ENCODE measurements at places on chromosomes 2 and 18.

GRCh38 chr2:778731-779350 lies 101.6 kb upstream of the TMEM18 start:
- DNase-seq = no peak

GRCh38 chr2:16121986-16122390 lies 181.6 kb downstream of the MYCN start:
- no peak for DNase-seq

DNA sequence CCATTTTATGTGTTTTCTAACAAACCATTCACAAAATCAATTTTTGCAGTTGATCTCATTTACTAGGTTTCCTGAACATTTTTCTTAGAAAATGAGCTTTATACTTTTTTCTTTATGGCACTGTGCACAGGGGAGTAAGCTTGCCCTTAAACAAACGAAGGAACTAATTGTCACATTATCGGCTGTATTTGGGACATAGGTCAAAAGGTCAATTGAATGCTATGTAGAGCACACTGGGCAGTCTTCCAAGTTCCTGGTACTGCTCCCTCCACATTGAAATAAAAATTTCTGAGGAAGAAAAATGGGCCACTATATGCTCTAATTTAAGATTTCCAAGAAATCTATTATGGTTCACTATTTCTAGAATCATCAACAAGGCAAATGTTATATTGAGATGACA lies 93.6 kb upstream of the TMEFF2 start:
- DNase-seq = no peak

DNA sequence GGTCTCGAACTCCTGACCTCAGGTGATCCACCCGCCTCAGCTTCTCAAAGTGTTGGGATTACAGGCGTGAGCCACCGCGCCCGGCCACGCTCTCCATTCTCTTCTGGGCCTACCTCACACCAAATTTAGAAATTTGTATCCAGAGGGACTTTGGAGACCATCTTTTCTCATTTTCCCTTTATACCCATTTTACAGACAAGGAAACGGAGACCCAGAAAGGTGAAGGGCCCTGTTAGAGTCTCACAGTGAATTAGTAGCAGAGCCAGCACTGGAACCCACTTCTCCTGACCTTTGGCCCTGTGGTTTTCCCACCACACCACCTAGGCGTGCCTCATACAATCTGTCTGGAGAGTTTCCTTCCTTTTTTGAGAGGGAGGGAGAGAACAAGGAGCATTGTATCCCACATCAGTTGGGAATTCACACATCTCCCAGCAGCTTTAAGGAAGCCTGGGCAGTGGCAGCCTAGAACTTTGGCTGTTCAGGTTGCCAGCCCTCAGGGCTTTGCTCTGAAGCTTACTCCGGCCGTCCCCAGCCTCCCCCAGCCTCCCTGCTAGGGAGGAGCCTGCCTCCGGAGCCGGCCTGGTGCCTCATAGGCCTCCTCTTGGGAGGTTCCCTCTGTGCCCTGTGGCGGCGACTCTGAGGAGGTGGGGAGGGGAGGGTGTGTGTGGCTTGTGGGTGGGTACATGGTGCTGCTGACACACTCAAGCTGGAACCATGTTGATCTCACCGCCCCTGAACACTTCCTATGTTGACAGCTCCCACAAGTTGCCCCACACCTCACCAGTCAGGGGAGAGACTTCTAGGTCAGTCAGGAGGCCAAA lies 13.8 kb downstream of the FOSL2 start:
- peak; percentile 57 for DNase-seq

- DNase-seq = no peak
These were observed 18.3 kb upstream of the ICOS start for GRCh38 chr2:203918264-203918663.

- DNase-seq = no peak
These were observed 2.1 kb downstream of the SERPINB2 start for GRCh38 chr18:63889626-63890025.

DNA sequence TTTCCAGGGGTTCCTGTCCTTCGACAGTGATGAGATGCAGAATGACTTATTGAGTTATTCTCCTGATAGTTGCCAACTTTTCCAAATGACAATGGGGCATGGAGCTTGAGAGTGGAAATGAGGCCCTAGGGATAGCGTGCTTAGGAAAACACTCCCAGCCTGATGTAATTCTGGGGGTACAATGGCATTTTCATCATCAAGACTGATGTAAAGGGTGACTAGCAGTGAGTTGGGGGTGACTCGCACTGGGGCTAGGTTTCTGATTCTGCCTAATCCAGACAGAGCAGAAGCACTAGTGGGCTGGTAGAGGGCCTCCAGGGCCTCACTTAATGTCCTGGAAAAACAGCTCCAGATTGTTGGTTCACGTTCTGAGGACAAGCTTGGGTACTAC lies 34.0 kb upstream of the IL37 start:
- DNase-seq = no peak

- DNase-seq = no peak
These were observed 14.7 kb upstream of the MRPL33 start for GRCh38 chr2:27756544-27757498.

- DNase-seq = no peak
These were observed 240.4 kb downstream of the MBD2 start for GRCh38 chr18:53984021-53984420.

GRCh38 chr2:202178346-202178958 lies 59.9 kb downstream of the SUMO1 start:
- peak; percentile 14 for DNase-seq

DNA sequence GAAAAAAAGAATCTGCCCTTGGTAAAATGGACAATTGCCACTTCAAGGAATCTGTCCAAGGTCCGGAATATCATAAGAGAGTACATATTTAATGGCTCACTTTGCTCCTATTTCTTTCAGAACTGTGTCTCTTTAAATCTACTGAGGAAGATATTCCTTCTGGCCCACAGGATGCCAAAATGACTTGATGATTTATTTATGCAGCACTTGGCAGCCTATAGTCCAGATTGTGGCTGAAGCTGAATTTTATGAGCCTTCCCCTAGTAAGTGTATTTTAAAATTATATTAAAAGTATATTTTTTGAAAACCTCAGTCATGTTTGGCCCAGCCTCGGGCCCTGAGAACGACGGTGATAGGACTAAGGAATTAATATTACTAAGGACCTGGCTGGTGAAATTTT lies 465.1 kb upstream of the HNRNPA3 start:
- DNase-seq = no peak

- DNase-seq = no peak
These were observed 125.7 kb upstream of the PXDN start for GRCh38 chr2:1869987-1870386.

GRCh38 chr2:238643400-238643907 lies 204.4 kb upstream of the TWIST2 start:
- no peak for DNase-seq

DNA sequence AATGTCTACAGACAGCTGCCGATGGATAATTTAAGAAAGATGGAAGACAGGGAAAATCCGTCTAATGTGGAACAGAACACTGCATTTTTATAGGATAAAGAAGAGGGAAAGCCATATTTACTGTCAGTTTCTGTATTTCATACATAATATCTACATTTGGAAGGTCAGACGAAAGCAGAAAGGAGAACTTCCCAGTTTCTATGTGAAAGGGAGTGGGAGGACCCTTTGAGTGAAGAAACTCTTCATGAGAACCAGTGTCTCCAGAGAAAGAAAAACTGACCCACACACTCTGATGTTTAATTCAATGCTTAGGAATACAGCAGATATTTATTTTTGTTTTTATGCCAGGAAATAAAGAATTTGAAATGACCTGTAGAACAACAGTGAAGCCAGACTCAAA lies 127.2 kb downstream of the CALCRL start:
- DNase-seq = no peak

- no peak for DNase-seq
These were observed 3.3 kb upstream of the WNT6 start for GRCh38 chr2:218856167-218856895.

- no peak for DNase-seq
These were observed 239.0 kb downstream of the CCDC178 start for GRCh38 chr18:33201509-33201926.

DNA sequence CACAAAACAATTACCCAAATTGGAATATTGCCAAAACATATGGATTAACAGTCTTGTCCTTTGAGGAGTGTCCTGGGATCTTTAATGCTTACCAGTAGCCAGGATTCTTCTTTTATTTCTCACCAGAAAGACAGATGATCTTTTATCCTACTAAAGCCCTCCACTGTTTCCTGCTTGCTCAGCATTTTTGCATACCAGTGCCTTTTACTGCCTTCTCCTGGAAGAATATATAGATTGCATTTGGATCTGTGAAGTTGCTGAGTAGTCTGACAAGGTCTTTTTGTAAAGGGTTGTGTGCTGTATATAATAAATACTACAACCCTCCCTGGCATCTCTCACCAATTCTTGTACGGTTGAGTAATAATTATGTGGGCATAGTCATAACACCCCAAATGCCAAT lies 652.2 kb downstream of the LRRTM4 start:
- no peak for DNase-seq

DNA sequence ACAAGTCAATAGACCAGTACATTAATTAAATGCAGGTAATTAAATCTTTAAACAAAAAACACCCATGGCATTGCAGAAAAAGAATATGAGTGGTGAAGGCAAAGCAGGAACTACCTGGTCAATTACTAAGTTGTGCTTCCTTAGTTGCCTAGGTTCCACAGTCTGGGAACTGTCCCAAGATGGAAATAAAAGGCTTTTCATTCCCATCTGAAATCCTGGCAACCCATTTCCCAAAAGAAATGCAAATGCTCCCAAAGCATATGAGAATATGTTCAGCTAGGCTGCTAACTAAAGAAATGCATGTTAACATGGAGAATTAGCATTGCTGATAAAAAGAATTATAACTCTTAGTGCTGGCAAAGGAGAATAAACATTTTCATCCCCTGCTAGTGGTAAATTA lies 177.8 kb downstream of the TMEM163 start:
- no peak for DNase-seq

GRCh38 chr2:40166006-40166405 lies 285.9 kb downstream of the SLC8A1 start:
- DNase-seq = no peak

Measured in activated T-cell treated with anti-CD3 and anti-CD28 coated beads for 48 hours (primary cell).